ENCODE measurements at places on chromosomes 2 and 18.

DNA sequence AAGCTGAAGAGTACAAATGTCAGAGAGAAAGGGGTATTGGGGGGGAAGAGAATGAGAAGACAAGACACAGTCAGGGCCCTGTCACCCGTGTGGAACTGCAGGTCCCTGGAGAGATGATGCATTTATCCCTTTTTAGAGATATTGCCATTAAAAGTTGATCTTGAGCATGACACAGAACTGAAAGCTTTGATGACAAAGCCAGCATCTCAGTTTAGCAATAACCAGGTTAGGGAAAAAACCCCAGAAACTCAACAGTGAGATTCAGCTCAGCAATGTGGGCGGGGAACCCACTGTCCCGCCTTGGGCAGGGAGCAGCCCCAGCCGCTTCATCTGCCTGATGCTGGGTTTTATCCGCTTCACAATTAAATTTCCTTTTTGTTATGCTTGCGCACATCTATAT is 181.1 kb downstream of the NEDD4L start:
- DNase-seq = peak; percentile 31

DNA sequence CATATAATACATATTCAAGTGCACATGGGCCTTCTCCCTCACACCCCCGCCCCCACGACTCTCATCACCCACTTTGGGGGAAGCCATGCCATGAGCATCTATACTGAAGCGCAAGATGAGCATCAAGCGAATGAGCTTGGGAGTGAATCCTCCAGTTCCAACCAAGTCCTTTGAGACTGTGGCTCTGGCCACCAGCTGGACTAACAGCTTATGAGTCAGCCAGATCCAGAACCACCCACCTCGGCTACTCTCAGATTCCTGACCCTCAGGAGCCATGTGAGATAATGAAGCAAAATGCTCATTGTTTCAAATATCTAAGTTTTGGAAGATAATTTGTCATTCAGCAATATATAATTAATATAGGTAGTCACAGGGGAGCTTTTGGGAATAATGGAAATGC is 22.2 kb upstream of the IL1RL1 start:
- no peak for DNase-seq

- DNase-seq = no peak
Measured at GRCh38 chr2:164655750-164656149, 34.5 kb upstream of the GRB14 start.

- no peak for DNase-seq
Measured at GRCh38 chr2:237669283-237669627, 41.9 kb downstream of the LRRFIP1 start.

- DNase-seq = no peak
Measured at GRCh38 chr18:77150588-77150987, 18.0 kb upstream of the MBP start.

GRCh38 chr2:170176212-170176611 is 1.7 kb upstream of the MYO3B start:
- DNase-seq = no peak

GRCh38 chr2:69434753-69435152 is 2.5 kb downstream of the NFU1 start:
- DNase-seq = no peak

DNA sequence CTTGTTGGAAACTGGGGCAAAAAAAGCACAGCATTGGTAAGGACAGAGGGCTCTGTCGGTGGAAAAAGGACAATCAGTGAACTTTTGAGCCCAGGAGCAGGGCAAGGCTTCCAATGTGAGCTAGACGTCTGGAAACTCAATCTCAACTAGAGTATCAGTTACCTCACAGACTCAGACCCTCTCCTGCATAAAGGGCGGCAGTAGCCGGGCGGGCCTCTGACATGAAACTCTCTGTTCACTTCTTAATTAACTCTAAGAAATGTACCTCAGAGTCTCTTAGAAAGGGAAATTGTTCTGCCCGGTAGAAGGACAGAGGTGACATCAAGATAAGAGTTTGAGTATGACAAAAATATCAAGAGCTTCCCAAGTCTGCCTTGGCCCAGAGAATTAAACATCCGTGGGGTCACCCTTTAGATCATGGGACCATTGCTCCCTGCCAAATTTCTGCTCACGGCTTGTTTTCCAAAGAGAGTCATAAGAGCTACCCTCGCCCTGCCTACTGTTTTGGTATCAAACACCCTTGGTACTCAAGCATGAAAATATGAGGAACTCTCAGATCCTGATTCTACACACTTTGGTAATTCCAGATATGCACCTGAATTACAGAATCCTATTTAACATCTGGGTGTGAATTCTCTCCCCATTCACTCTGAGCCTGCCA is 103.5 kb upstream of the PKDCC start:
- DNase-seq = no peak

- DNase-seq = no peak
Measured at GRCh38 chr2:72629062-72629461, 196.8 kb downstream of the EXOC6B start.

- DNase-seq = no peak
Measured at GRCh38 chr18:53947092-53947640, 277.3 kb downstream of the MBD2 start.

- no peak for DNase-seq
Measured at GRCh38 chr2:34474646-34475045, 875.5 kb upstream of the FAM98A start.

DNA sequence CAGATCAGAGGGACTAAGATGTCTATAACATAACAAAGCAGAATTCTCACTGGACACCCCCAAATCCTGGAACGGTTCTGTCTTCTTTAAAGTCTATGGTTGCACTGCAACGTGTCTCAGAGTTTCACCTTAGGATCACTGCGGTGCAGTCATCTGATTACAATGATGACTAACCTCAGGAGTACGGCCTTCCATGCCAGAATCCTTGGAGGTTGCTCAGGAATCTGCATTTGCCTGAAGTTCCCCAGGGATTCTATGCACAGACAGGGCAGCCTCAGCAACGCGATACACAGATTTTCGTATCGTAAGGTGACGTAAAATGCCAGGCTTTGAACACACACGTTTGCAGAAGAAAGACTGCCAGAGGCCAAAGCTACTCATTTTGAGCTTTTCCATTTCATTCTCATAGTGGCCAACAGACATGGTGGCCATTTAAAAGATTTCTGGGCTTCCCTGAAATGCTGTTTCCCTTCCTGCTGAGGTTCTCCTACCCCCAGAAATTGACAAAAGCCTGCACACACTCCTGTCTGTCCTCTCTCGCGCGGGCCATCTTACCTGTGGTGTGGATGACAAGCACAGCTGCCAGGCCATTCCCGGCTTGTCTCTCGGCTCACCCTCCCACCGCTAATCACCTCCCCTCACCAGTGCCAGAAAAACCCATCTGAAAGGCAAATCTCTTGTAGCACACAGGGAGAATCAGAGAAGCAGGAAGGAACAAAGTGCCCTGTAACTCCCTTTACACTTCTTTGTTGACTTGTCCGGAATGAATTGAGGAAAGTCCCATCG is 148.8 kb downstream of the ACKR3 start:
- DNase-seq = no peak

DNA sequence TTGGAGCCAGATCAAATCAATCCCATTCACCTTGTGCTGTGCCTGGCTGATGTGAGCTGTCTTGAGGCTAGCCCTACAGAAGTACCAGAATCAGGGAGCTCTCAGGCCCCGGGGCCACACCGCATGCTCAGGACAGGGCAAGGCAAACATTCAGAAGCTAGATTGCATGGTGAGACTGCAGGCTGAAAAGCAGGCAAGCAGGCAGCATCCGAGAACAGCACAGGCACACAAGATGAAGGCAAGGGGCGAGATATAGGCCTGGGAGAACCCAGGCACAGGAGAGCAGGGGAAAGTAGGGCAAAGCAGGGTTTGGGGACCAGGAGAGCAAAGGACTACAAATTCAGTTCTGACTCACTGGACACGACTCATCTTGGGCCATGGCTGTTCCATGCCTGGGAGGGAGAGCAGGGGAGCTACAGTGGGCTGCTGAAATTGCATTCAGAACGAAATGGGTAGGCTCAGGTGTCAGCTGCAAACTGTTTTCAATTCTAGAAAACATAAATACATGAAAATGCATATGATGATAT is 59.6 kb downstream of the GALNT14 start:
- DNase-seq = no peak

- no peak for DNase-seq
Measured at GRCh38 chr2:20935168-20935775, 108.6 kb downstream of the APOB start.

DNA sequence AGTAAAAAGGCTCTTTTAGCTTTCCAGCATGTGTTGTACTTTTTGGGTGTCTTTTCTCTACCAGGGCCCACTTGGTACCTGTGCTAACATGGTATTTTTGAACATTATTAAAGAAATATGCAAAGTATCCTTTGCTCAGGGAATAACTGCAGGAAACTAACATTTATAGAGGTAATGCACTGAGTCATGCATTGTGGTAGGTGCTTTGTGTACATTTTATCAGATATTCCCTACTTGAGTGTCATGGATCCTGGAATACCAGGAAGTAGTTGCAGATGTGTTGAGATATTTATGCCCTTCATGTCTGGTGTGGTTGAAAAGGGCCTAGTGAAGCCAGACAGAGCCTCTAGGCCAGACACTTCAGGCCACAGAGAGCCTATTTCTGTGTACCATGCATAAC is 215.5 kb upstream of the CYRIA start:
- DNase-seq = no peak

GRCh38 chr18:27715751-27716150 is 461.2 kb downstream of the CDH2 start:
- DNase-seq = no peak

All from stimulated activated CD4-positive, alpha-beta T cell treated with anti-CD3 and anti-CD28 coated beads, Interleukin-4, amount 100 ng/mL, for 1 hour (primary cell).